Posterior cingulate gyrus (tissue), 11 donors: ENCODE measurements at places on chromosomes 13 and 19.

DNA sequence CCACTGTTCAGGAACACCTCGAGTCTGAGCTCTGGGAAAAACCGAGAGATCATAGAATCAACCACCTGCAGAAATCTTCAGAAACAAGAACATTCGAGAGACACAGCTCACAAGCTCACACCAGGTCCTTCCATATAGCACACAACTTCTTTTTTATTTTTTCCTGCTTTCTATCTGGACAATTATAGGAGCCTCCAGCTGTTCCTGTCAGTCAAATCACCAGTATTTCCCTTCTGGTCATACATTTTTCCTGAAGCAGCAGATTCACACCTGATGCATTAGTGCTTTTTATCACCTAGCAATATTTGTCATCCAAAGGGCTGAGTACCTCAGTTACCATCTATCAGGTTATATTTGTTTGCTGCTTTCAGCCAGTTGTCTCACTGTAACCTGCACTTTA, 323.5 kb downstream of the FOXO1 start:
- DNase-seq = no peak

- peak; percentile 27 for DNase-seq
Observed at GRCh38 chr19:47111006-47111621, 2.5 kb downstream of the ZC3H4 start.

DNA sequence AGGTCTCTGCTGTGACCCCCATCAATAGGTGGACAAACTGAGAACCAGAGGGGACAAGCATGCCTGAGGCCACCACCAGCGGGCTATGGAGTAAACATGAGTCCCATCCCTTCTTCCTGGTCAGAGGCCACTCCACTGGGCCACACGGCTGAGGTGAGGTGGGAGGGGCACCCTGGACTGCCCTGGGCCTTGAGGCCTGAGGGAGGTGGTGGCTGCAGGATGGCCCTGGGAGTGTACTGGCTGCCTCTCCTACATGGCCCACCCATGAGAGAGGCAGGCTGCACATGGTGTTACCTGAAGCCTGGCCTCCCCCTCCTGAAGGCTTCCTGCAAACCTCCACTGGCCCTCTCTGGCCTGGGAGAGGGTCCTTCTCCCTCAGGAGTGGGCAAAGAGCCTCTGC, 222.4 kb downstream of the TUBA3C start:
- no peak for DNase-seq

- no peak for DNase-seq
Observed at GRCh38 chr13:51906581-51906980, 44.8 kb downstream of the CCDC70 start.

DNA sequence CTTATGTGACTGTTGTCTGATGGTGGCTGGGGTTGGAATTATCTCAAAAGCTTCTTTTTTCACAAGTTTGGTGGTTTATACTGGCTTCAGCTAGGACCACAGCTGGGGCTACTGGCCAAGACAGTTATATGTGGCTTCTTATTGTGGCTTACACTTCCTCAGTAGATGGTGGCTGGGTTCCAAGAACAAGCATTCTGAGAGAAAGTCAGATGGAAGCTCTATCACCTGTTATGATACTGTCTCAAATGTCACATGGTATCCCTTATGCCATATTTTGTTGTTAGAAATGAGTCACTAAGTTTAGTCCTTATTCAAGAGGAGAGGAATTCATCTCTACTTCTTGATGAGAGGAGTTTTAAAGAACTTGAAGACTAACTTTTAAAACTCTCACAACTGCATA, 41.6 kb downstream of the NDFIP2 start:
- no peak for DNase-seq

DNA sequence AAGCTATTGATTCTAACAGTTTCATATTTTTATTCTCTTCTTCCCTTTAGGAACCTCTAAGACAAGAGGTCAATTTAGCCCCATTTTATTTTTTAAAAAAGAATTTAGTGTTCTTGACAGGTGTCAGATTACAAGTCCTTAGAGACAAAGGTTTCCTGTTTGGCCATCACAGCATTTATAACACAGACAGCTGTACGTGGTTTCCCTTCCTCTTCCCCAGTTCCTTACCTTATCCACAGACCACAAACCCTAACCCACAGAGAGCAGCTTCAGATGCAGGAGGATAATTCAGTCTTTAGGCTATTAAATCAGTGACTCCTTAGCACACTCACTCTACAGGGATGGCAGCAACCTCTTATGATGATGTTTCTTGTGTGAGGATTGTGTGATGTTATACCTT, 1210.1 kb downstream of the DIAPH3 start:
- no peak for DNase-seq
